ENCODE measurements at places on chromosomes 3 and 15. TPM values are rescaled to one million over a fixed set of nuclear protein-coding genes. Genes with fewer than 3 reads are reported as not detected.

- H3K4me1 ChIP-seq = no peaks in the 10 kb centered on the region
- no peaks in the 10 kb centered on the region for H3K27me3 ChIP-seq
- no peaks in the 10 kb centered on the region for H3K36me3 ChIP-seq
- DNase-seq = peak; percentile 53
Observed at GRCh38 chr15:59751552-59752413, 62.7 kb upstream of the BNIP2 start.

The ERC2 gene
- 24.0 TPM for total RNA-seq

GRCh38 chr15:78850941-78851755, 21.5 kb upstream of the MORF4L1 start:
- H3K4me1 ChIP-seq = peaks cover 7% of the 10 kb centered on the region
- peak overlapping the region; percentile 25 for H3K27ac ChIP-seq
- DNase-seq = no peak
- no peak overlapping the region for H3K4me3 ChIP-seq

DNA sequence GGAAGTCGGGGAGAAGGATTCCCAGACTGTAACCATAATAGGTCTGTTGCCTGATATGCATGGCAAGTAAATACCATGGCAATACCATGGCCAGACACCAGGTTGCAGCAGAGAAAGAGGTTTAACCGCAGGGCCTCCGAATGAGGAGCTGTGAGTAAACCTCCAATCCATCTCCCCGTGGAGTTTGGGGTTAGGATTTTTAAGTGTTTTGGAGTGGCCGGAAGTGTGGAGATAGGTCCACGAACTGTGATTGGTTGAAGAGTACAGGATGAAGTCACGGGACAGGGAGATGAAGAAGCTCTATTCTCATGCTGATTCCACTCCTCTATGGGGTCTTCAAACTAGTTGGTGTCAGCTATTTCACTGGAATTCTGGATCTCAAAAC, 127.9 kb downstream of the ST8SIA2 start:
- DNase-seq = peak; percentile 90
- H3K27me3 ChIP-seq = no peaks in the 10 kb centered on the region
- no peak overlapping the region for H3K4me3 ChIP-seq
- peaks cover 16% of the 10 kb centered on the region for H3K4me1 ChIP-seq
- no peak overlapping the region for H3K27ac ChIP-seq
- no peaks in the 10 kb centered on the region for H3K36me3 ChIP-seq

- H3K27me3 ChIP-seq = peaks cover 3% of the 10 kb centered on the region
- DNase-seq = no peak
- H3K36me3 ChIP-seq = no peaks in the 10 kb centered on the region
- H3K27ac ChIP-seq = no peak overlapping the region
Observed at GRCh38 chr3:167880183-167880582, 144.7 kb downstream of the SERPINI1 start.

- no peaks in the 10 kb centered on the region for H3K27me3 ChIP-seq
- H3K4me1 ChIP-seq = no peaks in the 10 kb centered on the region
- DNase-seq = no peak
- no peak overlapping the region for H3K27ac ChIP-seq
- no peak overlapping the region for H3K4me3 ChIP-seq
- H3K36me3 ChIP-seq = no peaks in the 10 kb centered on the region
Observed at GRCh38 chr3:175129126-175129525, 270.0 kb downstream of the NAALADL2 start.

DNA sequence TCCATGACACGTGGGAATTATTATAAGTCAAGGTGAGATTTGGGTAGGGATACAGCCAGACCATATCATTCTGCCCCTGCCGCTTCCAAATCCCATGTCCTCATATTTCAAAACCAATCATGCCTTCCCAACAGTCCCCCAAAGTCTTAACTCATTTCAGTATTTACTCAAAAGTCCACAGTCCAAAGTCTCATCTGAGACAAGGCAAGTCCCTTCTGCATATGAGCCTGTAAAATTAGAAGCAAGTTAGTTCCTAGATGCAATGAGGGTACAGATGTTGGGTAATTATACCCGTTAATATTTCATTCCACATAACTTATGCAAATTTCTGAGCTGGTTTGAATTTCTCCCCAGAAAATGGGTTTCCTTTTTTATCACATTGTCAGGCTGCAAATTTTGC, 47.7 kb downstream of the RNF111 start:
- H3K36me3 ChIP-seq = peaks cover 5% of the 10 kb centered on the region

Measured in spinal cord (tissue), 10 donors.